Nucleus accumbens (tissue), 56 donors: ENCODE measurements at places on chromosomes 2 and 18.
A peak's percentile ranks its signal among the peaks of the same experiment; 100 is the strongest.

DNA sequence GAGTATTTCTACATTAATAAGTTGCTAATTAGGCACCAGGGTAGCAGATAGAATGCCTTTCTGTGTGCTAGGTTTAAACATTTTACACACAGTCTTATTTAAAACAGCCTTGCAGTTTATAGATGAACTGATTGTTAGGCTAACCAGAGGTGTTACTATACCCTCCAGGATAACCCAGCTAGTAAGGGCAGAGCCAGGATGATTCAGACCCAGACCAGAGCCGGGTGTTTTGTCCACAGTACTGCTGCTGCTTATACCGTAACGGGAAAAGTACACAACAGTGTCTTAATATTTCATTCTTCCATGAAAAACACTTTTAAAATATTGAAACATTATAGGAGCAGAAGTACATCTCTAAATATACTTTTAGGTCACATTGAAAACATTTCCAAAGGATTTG, 82.7 kb downstream of the MALT1 start:
- DNase-seq = no peak

GRCh38 chr18:26119246-26119645, 14.4 kb upstream of the PSMA8 start:
- no peak for DNase-seq

DNA sequence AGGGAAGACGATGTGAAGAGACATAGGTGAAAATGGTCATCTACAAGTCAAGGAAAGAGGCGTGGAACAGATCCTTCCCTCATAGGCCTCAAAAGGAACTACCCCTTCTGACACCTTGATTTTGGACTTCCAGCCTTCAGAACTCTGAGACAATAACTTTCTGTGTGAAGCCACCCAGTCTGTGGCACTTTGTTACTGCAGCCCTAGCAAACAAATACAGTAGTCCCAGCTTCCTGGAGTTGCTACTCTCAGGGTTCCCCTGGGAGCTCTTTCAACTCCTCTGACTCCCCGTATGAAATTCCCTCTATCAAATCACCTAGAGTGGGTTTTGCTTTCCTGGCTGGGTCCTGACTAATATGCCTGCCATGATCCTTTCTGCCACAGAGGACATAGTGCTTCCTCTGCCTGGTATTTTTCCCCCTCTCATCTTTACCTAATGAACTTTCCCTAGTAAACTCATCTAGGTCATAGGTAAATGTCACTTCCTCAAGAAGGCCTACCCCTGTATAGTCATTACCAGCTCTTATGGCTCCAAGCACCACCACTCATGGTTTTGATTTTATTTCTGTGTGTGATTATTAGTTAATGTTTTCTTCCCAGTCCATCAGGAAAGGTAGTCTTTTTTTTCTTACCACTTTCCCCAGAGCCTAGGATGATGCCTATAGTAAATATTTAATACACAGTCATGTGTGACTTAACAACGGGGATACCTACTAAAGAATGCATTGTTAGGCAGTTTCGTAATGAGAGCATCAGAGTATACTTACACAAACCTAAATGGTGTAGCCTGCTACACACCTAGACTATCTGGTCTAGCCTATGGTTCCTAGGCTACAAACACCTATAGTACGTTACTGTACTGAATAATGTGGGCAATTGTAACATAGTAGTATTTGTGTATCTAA, 111.5 kb upstream of the LGALSL start:
- no peak for DNase-seq

DNA sequence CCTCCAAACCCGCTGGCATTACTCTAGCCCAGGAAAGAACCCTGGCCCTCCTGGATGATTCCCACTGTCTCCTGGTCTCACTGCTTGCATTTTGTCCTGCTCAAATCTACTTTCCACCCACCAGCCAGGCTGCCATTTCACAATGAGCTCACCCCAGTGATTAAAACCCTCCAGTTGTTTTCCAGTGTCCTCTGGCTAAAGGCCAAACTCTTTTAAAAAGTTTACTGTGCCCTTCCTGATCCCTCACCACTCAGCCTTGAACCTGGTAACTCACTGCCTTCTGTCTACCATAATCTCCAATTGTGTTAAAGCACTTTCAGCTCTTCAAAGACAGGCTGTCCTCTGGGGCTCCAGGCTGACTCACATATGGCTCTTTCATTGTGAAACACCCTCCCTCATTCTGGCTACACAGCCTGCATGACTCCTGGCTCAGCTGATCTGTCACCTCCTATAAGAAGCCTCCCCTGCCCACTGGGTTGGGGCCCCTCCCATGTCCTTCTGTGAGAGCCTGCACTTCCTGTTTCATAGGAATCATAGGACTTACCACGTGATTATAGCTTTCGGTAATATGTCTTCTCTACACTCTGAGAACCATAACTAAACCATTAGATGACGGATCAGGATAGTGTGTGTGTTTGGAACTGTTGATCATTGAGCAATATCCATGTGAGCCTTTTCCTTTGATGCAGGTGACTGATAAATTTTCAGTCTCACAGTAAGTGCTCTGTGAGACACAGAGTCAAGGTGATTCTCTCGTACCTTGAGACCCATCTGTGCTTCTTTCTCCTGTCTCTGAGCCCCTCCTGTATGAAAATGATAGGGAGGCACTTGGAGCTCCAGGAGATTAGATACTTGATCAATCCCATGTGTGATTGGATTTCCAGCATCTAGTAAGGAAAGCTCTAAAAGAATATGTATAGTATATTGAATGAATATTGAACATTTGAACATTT, 590.8 kb upstream of the ID2 start:
- no peak for DNase-seq

DNA sequence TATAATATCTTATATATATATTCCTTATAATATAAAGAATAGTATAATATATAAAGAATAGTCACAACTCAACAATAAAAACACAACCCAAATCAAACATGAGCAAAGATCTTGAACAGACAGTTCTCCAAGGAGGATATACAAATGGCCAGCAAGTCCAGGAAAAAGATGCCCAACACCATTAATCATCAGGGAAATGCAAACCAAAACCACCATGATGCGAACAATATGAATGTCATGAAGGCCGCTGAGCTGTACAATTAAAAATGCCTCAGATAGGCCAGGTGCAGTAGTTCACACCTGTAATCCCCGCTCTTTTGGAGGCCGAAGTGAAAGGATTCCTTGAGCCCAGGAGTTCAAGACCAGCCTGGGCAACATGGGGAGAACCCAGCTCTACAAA, 58.9 kb downstream of the SLC35F5 start:
- DNase-seq = no peak

- no peak for DNase-seq
Observed at GRCh38 chr18:79566771-79567431, 112.7 kb upstream of the CTDP1 start.

GRCh38 chr2:222854773-222855700, 5.8 kb upstream of the ACSL3 start:
- no peak for DNase-seq

DNA sequence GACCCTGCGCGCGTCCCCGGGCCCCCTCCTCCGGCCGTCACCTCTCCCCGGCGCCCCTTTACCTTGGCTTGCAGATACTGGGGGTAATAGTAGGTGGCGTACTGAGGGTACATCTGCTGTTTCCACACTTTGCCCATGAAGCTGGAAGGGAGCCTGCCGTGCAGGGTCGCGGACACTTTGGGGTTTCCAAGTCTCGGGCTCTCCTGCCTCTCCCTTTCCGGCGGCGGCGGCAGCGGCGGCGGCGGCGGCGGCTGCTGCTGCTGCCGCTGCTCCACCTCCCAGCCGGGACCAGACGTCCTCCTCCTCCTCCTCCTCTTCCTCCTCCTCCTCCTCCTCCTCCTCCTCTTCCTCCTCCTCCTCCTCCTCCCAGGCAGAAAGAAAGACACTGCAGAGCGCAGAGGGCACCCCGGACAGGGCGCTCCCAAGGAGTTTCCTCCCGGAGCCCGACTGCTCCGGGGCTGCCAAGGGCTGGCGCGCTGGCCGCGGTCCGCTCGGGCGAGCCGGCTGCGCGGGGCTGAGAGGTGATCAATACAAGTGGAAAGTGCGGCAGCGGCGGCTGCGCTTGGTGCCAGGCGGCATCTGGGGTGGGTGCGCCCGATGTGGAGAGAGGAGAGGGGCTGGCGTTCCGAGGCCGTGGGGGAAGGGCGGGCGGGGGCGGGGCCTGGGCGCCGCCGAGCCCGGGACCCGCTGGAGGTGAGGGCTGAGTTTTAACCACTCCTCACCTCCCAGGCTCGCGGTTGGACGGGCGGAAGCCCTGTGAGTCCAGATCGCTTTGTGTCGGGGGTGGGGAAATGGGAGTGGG, at the start of gene RBMS1:
Gene RBMS1, minus strand, starts transcription at position 581 of the 802 bp plus-strand sequence. Its CDS starts 444 bp downstream, at position 137.
- DNase-seq = no peak

GRCh38 chr2:240350696-240351087, 84.8 kb upstream of the GPC1 start:
- no peak for DNase-seq

DNA sequence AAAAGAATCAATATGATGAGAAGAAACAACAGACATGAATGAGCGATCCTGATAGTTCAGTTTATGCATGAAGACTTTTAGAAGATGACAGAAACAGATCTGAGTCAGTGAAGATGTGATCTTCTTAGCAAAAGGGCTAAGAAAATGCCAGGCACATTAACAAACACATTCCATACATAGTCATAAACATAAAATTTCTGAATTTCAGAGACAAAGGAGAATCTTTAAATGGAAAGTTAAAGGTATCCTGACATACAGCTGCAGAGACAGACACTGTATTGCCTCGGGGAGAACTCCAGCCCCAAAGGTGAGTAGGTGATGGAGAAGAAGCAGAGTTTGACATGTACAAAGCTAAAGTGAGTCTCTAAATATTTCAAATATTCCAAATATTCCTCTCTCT, 40.6 kb upstream of the FN1 start:
- DNase-seq = no peak

DNA sequence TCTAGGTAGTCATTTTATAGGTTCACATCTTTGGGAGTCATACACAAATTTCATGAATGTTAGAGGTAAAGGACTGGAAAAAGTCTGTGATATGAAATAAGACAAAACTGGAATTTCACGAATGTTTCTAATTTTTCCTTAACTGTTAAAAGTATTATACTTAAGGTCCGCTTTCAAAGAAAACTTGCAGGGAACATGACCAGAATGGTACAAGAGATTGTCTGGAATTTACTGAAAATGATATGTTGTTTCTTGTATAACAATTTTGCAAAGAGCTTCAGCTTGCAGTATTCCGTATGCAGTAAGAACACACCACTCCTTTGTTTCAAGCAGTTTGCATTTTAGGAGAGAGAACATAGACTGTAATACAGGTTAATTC, 1.6 kb downstream of the DDX1 start:
- no peak for DNase-seq

GRCh38 chr2:201735486-201735885, 37.0 kb upstream of the MPP4 start:
- DNase-seq = no peak

- DNase-seq = peak; percentile 62
Observed at GRCh38 chr18:61502472-61502871, 169.2 kb downstream of the CDH20 start.

DNA sequence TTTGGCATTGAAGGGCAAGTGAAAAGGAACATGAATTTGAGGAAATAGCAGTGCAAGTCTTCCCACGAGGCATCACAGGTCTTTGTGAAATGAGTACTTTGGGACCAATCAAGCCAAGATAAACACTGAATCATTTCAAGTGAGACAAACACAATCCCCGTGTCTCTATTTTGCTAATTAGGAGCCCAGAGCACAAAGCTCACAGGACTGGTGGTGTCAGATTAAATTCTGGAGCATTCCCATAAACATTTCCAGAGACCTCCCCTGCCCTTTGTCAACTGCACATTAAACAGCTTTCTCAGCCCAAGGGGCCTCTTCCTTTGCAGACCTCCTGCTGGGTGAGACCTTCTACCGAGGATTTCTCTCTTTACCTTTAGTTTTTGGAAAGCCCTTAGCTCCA, 50.7 kb downstream of the DAPL1 start:
- no peak for DNase-seq

- DNase-seq = no peak
Observed at GRCh38 chr2:190110131-190110530, 47.6 kb upstream of the MSTN start.

DNA sequence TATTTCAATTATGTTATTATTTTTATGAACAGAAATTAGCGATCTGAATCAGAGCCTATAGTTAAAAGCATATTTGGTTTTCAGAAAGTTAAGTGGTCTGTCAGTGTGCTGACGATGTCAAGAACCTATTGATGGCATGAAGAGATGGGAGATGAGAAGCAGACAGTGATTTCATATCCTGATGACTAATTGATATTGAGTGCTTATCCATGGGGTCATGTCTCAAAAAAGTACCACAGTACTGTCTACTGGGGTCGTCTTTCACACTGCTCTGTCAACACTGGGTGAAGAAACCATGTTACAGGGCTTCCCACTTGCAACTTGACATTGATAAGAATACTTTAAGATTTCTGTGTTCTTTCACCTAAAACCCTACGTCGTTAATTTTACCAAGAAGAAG, 297.1 kb downstream of the AFF3 start:
- no peak for DNase-seq

DNA sequence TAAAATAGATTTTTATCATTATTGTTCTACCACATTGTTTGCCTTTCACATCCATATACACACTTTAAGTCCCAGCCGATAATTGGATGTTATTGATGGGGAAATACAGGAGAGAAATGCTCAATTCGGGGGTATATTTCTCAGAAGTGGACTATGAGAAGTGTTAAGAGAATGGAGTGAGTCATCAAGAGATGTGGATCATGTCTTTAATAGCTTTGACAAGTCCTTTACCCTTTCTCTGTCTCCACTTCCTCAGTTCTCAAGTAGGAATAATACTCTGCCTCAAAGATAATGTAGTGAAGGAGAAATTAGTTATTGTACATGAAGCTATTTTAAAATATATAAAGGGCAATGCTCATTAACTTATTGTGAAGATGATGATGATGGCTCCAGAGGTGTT, 1017.6 kb upstream of the PIK3C3 start:
- no peak for DNase-seq

- no peak for DNase-seq
Observed at GRCh38 chr18:57624988-57625387, 3.4 kb upstream of the NARS1 start.

GRCh38 chr2:149132901-149133300, 94.4 kb downstream of the LYPD6B start:
- DNase-seq = no peak

GRCh38 chr2:24105816-24106215, 17.3 kb downstream of the PFN4 start:
- DNase-seq = no peak
